NCI-H2081 treated with DMSO at 0.1 percent for 48 hours (cell line): ENCODE measurements at places on chromosomes 5 and 9.
A peak's percentile ranks its signal among the peaks of the same experiment; 100 is the strongest.

DNA sequence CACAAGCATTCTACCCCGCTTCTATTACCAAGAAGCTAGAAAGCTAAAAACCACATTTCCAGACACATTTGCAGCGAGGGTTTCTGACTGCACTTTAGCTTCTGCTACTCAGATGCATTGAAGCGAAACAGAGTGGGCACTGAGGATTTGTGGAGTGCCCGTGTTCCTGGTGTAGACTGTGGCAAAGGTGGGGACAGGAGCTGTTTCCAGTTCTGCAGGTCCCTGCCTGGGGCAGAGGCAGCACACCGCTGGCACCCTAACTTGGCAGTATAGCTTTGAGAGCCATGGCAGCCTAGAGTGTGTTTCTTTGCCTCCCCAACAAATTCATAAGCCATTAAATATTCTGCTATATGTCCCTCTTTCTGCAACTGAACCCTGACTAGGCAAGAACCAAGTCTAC, 108.6 kb upstream of the SPOCK1 start:
- DNase-seq: no peak

DNA sequence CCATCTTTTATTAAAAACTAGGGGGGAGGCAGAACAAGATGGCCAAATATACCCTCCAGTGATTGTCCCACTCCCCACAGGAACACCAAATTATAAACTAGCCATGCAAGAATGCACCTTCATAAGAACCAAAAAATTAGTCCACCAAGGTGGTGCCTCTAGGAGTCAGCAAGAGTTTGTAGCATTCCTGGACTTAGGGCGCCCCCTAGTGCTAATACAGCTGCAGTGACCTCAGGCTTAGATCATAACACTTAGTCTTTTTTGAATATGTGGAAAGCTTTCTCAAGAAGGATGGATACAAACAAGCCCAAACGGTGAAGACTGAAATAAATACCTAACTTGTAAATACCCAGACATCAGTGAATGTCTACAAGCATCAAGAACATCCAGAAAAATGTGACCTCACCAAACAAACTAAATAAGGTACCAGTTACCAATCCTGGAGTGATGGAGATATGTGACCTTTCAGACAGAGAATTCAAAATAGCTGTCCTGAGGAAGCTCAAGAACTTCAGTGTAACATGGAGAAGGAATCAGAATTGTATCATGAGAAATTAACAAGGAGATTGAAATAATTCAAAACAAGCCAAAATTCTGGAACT, 19.3 kb downstream of the PPIP5K2 start:
- peak; percentile 2 for DNase-seq

DNA sequence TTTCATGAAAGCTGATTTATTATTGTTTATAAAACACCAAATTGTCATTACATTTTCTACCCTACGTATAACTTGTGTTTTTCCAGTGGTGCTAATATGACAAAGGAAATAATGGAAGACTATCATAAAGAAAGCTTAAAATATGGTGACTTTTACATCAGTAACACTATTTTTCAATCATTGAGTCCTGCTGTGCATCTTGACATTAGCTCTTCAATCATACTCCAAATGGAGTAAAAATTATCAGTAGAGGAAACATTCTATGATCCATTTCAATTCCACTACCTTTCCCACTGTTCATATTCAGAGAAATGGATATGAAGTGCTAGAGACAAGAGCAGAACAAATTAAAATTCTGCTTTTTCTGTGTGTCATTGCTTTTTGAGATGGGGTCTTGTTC, 536.6 kb downstream of the RAB3C start:
- DNase-seq: no peak

DNA sequence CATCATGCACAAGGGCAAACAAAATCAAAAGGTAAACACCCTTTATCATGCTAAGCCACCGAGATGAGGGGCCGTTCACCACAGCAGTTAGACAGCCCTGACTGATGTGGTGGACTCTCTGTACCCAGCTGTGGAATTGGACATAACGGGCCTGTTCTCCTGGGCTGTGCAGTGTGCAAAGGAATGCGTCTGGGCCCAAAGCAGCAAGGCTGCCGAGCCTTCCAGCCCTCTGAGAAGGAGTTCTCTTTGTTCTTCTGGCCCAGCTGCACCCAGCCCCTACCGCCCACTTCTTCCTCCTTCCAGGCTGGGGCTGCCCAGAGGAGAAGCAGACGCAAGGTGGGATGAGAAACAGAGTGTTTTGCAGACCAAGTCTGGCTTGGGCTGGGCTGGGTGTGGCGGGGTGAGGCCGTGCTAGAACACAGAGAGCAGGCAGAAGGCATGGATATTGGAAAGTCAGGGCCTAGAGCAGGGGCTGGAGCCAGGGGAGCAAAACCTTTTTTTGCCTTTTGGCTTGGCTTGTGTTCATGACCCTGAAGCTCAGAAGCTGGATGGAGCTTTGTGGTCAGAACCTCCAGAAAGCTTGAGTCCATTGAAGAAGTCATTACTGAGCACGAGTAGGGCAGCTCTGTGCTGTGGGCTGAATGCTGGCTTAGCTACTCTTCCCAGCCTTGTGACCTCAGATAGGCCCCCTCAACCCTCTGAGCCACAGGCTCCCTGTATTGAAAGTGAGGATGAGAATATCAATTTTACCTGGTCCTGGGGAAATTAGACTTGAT, 49.8 kb upstream of the SH3PXD2B start:
- DNase-seq: no peak

DNA sequence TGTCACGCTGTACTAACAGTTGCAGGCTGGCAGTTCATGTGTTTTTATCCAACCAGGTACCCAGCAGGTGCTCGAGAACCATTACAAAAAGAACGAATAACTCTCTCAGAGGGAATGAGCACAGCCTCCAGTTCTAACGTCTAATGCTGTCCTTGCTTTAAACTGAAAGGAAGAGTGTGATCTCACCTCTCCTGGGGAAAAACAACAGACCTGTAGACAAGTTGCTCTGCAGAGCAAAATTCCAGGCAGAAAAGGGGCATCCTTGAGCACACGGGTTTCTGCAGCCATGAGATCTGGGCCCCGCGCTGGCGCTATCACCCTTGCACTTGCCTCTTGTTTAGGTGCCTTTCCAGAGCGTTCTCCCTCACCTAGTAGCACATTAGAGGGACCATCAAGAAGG, 92.5 kb upstream of the DNAH5 start:
- DNase-seq: no peak
